ENCODE measurements at places on chromosomes 5 and 9.

DNA sequence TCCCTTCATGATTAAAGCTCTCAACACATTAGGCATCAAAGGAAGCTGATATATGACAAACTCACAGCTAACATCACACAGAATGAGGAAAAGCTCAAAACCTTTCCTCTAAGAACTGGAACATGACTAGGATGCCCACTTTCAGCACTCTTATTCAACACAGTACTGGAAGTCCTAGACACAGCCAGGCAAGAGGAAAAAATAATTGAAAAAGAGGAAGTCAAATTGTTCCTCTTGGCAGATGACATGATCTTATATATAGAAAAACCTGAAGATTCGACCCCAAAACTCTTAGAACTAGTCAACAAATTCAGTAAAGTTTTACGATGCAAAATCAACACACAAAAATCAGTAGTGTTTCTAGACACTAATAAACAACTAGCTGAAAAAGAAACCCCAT lies 144.3 kb upstream of the NREP start:
- DNase-seq, result no peak

DNA sequence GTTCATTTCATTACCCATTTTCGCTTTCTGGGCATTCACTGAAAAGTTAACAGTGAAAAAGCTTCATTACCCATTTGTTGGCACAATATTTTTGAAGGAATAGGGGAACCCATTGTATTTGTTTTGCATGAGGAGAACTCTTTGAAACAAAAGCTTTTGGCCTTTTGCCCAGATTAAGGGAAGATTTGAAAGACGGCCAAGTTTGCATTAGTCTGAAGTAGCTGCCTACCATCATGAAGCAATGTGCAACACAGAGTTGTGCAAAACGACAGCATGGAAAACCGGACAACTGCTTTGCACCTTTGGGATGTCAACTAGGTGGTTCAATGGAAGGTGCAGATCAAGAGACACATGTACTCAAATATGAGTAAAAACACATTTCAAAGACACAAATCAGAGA lies 84.9 kb downstream of the TRPM3 start:
- no peak for DNase-seq

- DNase-seq, result no peak
Measured at GRCh38 chr9:124346347-124347163, 68.7 kb downstream of the PSMB7 start.

- no peak for DNase-seq
Measured at GRCh38 chr9:20227166-20227874, 395.0 kb downstream of the MLLT3 start.

- no peak for DNase-seq
Measured at GRCh38 chr5:107605596-107606125, 65.1 kb downstream of the EFNA5 start.

DNA sequence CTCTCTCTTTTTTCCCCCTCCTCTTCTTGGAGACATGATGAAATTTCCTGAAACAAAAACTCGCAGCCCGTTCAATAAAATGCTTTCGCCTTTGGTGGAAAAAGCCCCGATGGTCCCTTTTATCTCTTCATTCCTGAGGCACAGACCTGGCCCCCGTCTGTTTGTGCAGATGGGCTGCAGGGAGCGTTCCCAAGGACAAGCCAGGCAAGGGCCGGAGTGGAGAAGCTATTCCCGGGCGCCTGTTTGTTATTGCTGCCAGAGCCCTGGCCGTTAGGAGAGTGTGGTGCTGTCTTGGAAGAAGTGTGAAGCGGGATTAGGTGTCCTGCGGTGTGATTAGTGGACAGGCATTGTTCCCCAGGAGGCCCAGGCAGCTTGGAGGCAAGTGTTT lies 71.9 kb downstream of the SMIM23 start:
- DNase-seq, result no peak

- DNase-seq, result no peak
Measured at GRCh38 chr5:24353611-24354010, 291.2 kb downstream of the CDH10 start.

- no peak for DNase-seq
Measured at GRCh38 chr5:102713278-102713677, 41.8 kb upstream of the PAM start.

GRCh38 chr5:128722551-128722950 lies 184.5 kb upstream of the FBN2 start:
- no peak for DNase-seq

DNA sequence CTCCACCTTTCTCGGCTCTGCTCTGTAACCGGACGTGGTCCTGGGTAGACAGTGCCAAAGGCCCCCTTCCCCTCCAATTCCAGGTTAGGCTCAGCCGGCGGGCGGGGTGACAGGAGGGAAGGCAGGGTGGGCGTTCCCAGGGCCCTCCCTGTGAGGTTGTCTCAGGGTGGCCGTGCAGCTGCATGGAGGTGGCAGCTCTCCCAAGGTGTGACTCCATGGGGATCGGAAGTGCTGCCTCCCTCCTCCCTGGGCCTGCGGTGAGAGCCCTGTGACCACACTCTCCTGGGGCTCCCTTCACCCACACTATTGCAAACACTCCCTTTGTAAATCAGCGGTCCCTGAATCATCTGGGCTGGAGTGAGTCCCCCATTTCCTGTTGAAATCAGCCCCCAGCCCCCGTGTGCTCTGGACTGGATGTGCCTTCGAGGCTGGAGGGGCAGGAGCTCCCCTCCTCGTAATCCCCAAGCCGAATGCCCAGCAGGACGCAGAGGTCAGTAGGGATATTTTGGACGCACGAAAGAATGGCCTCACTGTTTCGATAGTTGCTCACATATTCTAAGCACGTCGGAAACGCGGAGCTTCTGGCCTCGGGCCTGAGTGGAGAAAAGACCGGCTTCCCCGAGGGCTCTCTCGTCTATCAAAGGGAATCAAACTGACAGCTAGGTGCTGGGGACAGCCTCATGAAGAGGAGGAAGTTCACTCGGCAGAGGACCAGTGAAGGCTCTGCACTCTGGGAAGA lies 107.6 kb upstream of the COL5A1 start:
- no peak for DNase-seq

DNA sequence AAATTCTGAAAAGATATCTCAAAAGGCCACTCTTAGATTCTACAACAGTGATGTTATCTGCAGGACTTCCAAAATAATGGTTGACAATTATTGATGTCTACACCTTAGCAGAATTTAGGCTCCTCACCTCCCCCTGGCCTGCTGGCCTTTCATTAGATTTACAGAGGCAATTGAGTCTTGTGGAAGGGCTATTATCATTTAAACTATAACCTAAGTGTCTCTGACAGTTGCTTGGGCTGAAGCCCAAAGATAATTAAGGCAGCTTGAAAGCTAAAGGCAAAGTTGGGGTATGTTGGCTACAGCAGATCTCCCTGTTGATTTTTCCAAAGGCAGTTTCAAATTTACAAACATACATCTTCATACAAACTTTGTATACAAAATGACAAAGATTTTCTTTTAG lies 912.3 kb downstream of the TAF11L14 start:
- no peak for DNase-seq

- no peak for DNase-seq
Measured at GRCh38 chr5:40452874-40453624, 226.7 kb upstream of the PTGER4 start.

DNA sequence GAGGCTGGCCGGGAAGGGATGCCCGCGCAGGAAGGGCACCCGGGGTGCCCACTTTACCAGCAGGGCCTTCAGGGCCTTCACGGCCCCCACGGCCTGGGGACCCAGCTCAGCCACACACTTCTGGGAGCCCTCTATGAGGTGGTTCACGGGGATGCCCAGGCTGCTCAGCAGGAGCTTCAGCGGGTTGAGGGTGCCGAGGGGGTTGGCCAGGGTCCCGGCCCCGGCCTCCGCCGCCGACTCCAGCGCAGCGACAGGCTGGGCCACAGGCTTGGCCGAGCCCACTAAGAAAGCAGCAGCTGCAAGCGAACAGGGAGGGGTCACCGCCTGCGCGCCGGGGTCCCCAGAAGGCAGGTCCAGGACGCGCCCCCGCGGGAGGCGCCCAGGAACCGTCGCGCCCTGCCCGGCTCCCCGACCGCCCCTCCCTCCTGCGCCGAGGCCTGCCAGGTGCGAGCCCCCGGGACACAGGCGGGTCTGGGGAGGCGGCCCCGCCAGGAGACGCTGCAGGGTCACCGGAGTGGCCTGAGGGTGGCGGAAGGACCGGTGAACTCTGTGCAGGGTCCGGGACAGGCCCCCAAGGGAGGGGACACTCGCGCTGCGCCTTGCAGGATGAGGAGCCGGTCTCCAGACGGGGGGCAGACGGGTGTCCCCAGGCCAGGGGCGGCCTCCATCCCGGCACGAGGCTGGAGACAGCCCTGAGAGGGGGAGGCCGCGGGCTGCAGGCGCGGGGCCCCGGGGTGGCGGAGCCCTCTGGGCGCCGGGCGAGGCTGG lies 572 bp downstream of the SCGB3A1 start:
- no peak for DNase-seq

DNA sequence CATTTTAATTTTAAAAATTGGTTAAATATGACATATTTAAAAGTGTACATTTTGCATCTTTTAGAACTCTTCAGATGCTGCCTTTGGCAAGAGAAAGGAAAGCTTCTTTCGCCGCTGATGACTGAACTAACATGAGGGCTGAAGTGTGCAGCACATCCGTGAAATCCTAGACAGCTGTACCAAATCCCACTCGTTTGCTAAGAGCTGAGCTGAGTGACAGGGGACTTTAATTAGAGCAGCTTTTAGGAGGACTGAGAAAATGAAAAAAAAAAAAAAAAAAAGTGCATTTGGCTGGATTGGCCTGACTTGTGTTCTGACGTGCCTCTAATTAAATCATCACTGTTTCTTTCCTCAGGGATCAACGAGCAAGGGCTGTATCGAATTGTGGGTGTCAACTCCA lies 271.3 kb downstream of the ARHGAP26 start:
- DNase-seq, result no peak

GRCh38 chr5:151469386-151469785 lies 22.0 kb downstream of the SLC36A1 start:
- no peak for DNase-seq

Measured in esophagus squamous epithelium (tissue), 5 donors.